Fibroblast of skin of left quadriceps (primary cell): ENCODE measurements at places on chromosomes 3 and 15.

GRCh38 chr3:52990637-52991036 lies 55.2 kb downstream of the SFMBT1 start:
- no peak for DNase-seq

GRCh38 chr3:107987036-107987939 lies 103.5 kb downstream of the CD47 start:
- peak; percentile 95 for DNase-seq

DNA sequence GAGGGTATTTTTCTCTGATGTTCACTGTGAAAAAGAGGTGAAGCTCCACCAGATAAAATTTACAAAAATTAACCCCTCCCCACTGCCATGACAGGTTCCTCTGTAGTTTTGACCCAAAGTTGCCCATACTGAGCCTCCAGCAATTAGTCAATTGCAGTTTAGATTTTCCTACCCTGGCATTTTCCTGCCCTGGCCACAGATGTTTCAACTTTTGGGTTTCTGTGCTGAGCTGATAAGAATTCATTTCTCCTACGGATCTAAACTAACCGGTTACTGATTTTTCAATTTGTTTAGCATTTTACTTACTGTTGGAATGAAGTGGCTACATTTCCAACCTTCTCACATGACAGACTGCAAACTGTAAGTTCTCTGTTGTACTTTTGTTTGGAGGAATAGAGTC lies 1346.1 kb upstream of the EPHA6 start:
- DNase-seq = no peak

- DNase-seq = no peak
Measured at GRCh38 chr15:64009798-64010261, 36.5 kb downstream of the DAPK2 start.

GRCh38 chr3:58163234-58163633 lies 47.5 kb downstream of the DNASE1L3 start:
- DNase-seq = no peak

- DNase-seq = no peak
Measured at GRCh38 chr15:76936671-76937070, 5.1 kb downstream of the RCN2 start.

- peak; percentile 78 for DNase-seq
Measured at GRCh38 chr3:11155341-11156025, 1.2 kb downstream of the HRH1 start.

DNA sequence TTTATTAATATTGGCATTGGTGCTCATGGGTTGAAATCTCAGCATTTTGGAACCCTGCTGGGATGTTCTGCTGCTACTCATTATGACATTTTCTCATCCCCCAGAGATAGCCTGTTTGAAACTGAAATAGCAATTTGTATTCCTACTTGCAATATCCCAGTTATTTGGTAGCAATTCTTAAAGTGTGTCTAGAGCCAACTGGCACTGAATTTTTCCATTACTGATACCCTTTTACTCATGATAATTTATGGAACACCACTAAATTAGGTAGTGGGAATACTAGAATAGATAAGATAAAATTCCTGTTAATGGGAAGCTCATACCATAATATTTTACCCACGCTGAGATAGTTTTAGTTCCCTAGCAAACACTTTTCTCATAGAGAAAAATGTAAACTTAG lies 309.3 kb downstream of the SV2B start:
- no peak for DNase-seq

DNA sequence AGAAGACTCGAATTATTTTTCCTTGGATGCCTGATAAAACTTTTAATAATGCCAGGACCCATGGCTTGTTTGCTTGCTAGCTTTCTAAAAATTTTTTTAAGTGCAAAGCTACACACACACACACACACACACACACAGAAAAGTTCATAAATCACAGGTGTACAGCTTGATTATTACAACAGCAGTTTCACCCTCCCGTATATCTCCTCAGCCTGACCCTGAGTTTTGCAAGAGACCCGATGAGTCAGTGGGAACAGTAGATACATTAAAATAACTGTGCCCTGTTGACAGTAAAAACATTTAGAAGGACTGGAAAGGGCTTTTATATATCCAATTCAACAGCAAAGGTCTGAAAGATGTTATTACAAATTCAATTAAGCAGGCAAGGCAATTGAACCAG lies 46.7 kb downstream of the EMC4 start:
- DNase-seq = peak; percentile 52

DNA sequence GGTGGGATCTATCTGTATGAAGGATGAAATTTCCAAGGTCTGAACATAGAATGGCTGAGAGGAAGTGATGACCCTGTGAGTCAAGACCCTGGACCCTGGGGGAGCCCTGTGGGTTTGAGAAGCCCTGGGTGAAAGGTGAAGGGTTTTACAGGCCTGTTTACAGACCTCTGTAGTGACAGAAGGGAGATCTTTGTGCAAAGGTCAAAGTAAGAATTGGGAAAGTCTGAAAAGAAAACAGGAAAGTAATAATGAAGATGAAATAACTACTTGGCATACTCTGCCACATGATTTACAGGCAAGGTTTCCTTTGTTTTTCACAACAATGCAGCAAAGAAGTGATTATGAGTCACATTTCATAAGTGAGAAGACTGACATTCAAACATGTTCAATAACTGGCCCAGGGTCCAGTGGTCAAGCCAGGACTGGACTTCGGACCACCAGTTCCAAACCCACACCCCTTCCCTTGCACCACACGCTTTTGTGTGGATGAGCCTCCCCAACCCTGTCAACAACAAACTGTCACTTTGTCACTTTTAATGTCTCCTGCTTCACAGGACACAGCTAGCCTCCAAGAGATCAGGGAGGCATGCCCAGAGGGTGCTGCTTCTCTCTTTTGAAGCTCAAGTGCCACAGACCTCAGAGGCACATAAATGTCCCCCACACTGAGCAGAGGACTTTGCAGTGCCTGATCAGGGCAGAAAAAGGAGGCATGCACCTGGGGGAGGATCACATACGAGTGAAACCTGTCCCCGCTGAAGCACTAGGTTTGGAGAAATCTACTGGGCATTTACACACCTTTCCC lies 21.5 kb downstream of the CD86 start:
- DNase-seq = no peak

DNA sequence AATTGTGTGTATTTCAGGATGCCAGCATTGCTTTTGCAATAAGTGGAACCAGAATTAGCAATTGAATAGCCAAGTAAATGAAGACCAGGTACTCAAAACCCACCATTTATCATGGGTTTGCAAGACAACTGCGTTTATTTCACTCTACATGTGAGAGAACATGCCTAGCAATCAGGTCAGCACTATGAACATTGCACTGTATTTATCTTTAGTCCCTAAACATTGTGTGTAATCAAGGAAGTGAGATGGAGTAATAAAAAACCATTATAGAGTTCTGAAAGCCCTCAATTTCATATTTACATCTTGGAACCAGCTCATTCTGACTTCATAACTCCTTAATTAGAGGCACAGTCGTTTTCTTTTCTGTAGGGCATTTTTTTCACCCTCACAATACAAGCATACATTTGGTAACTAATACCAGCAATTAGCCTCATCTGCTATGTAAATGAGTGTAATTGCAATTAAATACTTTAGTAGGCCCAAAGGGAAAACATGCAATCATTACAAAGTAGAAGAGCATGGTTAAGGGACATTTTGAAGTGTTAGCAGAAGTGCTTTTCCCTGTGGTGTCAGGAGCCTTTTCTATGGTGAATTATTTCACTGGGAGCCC lies 153.1 kb upstream of the DPH6 start:
- DNase-seq = no peak

GRCh38 chr3:12545473-12545791 lies at the start of gene MKRN2OS:
Gene MKRN2OS (minus strand): TSS chr3:12545499. CDS start chr3:12545464, 35 bp downstream.
- DNase-seq = no peak

DNA sequence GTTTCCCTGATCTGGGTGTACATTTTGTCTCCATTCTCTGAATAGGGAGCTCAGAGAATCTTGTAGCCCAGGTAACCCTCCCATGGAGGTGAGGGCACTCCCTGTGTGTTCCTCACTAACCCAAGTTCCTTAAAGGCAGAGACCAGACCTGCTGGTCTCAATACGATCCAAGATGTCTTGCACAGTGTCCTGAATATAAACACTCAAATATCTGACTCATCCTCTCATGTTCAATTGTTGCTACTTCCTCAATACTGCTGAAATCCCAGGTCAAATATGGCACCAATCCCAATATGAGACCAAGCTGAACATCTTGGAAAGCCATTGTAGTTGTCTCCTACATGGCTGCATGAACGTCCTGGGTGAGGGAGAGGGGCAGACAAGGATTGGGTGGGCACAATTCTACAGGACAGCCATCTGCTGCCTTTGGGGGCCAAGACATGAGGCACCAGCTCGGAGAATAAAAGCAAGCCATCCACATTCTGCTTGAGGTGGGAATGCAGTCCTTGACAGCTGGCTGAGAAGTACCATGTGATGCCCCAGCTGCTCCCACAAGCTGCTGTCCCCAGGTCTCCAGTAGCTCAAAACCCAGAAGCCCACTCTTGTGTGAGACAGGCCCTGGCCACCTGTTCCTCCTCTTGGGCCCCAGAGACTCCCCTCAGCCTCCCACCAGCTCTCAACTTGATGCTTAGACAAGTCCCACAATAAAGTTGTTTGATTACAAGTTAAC lies 18.2 kb downstream of the TBC1D2B start:
- no peak for DNase-seq

DNA sequence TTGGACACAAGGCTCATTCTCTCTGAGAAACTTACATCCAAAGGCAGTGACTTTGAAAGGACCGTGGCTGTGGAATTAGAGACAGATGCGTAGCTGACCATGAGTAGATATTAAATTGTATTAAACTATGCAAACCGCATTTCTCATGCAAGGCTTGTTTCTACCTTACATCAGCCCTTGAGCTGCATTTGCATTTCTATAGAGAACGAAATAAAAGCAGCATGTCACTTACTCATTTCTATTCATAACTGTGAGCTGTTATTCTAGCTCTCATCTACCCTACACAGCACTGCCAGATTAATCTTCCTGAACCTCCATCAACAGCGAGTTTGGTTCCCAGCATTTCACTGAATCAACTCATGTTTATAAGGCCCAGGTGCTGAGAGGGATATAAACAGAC lies 72.3 kb downstream of the THSD4 start:
- DNase-seq = no peak

DNA sequence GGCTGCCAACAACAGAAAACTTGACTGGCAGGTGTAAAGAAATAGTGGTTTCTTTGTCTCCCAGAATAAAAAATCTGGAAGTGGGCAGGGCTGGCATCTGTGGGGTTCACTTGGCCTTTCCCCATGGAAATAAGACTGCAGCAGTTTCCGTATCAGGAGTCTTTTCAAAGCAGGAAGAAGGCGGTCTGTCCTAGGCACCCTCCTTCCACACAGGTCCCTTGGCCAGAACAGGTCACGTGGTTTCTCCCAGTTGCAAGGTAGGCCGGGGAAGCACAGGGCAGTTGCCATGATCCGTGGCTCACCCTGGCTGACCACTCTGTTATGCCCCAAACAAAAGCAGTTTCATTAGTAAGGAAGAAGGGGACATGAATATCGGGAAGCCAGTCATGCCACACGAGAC lies 45.4 kb downstream of the ZDHHC19 start:
- no peak for DNase-seq

GRCh38 chr3:129622933-129623332 lies 16.5 kb upstream of the PLXND1 start:
- DNase-seq = no peak

GRCh38 chr3:160296591-160296990 lies 71.4 kb downstream of the C3orf80 start:
- no peak for DNase-seq

GRCh38 chr3:153599685-153600084 lies 437.7 kb downstream of the RAP2B start:
- DNase-seq = peak; percentile 44

DNA sequence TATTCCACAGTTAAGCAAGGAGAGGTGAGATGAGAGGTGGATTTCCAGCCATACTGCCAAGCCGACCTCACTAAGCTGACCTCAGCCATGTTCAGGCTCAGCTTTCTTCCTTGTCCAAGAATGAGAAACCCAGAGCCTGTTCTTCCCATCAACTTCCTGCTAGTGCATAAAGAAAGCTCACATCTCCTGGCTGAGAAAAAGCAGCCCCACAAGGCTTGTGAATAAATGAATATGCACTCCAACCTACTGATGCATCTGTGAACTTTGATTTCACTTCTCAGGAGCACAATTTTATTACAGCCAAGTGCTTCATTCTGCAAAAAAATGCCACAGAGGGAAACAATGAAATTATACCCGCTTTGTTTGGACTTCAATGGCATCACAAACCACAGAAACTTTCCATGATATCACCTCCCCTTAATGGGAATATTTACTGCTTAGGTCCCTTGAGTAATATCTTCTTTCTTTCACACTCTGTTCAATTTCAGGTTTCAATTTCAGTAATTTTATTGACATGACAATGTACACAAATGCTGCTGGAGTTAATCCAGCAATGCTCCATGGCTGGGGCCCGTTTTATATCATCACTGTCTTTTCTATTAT lies 437.0 kb upstream of the PPP2R3A start:
- DNase-seq = no peak

- peak; percentile 40 for DNase-seq
Measured at GRCh38 chr15:35281515-35281914, 196.4 kb upstream of the NANOGP8 start.

GRCh38 chr3:178475062-178475461 lies 61.2 kb upstream of the KCNMB2 start:
- DNase-seq = no peak

GRCh38 chr3:71441217-71441924 lies 142.2 kb downstream of the FOXP1 start:
- DNase-seq = no peak

GRCh38 chr3:42659451-42660130 lies 6.1 kb downstream of the ZBTB47 start:
- DNase-seq = no peak

GRCh38 chr3:49700453-49701128 lies 11.2 kb downstream of the RNF123 start:
- DNase-seq = no peak

GRCh38 chr15:60413231-60413824 lies 15.5 kb upstream of the ANXA2 start:
- no peak for DNase-seq

- DNase-seq = no peak
Measured at GRCh38 chr15:31207246-31207645, 105.7 kb upstream of the TRPM1 start.

DNA sequence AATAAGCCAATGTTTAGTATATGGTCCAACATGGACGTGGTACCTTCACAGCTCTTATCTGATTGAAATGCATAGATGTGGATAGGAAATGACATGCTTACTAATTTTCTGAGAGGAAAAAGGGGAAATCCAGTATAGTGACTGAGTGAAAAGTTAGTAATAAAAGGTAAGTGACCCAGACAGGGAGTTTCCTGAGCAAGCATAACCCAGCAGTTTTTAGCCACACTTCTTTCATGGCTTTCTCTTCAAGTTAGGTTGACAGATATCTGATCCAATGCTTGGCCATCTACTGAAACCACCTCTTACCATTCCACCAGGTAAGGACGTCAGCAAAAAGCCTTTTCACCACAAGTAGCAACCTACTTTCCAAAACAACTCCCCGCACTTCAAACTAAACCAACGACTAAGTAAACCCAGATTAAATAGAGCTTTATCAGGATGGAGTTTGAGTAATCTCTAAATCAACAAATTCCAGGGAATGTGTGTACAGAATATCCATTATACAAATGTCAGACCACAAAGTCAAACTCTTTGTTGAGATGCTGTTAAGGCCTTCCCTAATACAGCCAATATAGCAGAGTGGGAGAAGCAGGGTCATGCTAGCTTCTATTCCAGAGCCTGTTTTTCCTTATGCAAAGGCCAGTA lies 329.7 kb downstream of the RORA start:
- no peak for DNase-seq
